Adipocyte (in vitro differentiated cells): ENCODE measurements at places on chromosomes 4 and X.

GRCh38 chr4:127049526-127049925, 583.2 kb upstream of the INTU start:
- peak; percentile 30 for DNase-seq

DNA sequence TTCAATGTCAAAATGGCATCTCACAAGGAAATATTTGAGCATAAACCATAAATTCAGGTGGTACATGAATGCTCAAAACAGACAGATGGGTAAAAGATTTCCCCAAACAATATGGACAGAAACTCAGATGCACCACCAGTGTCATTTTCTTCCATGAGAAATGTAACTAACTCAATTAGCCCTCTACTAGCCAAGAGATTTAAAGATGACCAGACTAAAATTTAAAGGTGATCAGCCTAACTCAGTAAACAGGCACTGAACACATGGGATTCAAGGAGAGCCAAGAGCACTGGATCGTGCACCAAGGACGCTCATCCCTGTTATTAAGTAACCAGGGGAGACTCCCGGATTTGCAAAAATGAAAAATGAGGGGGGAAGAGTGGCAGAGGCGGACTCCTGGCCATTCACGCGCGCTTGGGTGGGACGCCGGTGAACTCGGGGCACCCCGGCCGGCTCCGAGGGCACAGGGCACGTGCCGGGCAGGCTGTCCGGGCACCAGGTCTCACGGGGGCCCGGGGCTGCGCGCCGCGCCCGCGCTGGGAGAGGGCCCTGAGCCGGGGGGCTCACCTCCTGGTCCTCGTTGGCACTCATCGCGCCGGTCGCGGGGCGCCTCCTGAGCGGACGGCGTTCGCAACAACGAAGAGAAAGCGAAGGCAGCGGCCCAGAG, 490 bp downstream of the RWDD4 start:
- DNase-seq, result peak; percentile 55

DNA sequence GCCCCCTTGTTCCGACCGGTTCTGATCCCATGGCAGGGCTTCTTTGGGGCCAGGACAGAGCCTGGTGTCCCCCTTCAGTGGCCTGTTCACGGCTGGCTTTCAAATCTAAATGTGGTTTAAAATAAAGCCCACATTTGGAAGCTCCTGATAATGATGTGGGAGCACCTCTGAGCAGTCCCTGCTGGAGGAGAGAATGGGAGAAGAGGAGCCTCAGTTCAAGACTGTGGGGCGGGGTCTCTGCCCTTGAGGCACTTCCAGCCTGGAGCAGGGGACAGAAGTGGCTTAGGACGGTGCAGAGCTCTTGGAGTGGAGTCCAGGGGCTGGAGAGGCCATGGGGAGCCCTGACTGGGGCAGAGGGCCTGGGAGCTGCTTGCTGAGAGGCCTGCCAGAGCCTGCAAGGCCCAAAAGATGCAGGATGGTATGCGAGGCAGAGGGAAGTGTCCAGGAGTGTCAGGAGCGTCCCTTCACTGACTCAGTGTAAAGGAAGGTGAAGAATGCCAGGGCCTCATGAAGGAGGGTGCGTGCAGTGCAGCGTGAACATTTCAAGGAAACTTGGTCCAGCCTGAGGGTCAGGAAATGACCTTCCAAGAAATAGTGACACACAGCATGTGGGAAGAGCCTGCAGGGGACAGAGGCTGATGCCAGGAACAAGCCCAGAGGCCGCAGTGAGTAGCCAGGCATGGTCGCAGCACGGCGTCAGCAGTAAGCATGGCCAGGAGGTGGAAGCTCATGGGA, 21.1 kb upstream of the TADA2B start:
- DNase-seq, result peak; percentile 86

GRCh38 chrX:115402299-115402698, 112.8 kb downstream of the LUZP4 start:
- no peak for DNase-seq

- DNase-seq, result no peak
Measured at GRCh38 chr4:25638806-25639205, 16.8 kb upstream of the SLC34A2 start.

DNA sequence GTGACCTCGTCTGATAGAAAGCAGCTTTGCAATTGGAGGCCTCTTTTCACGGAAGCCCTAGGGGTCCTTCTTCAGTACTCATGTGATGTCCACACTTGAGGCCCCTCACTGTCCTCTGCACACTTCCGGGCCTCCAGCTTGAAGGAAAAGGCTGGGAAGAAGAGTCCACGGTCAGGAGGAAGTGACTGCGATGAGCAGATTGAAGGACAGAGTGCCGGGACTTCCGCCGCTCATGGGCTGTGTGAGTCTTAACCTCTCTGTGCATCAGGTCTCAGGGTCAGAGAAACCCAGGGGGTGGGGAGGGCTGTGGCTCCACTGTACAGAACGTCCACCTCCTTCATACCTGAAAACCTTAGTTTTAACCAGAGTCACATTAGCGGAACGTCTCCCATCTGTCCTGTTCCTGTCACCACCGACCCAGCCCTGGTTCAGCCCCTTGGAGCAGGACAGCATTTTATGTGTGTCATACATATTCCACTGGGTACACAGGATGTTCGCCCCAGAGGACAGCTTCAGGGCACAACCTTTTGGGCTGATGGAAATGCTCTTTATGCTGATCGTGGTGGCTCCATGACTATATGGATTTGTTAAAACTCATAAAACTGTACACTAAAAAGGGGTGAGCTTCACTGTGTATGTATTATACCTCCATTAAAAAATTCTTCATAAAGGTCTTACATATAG, 51.0 kb upstream of the SORCS2 start:
- DNase-seq, result no peak

GRCh38 chrX:15605226-15605625, 4.5 kb upstream of the ACE2 start:
- DNase-seq, result no peak

GRCh38 chr4:40412866-40413795, 78.0 kb downstream of the CHRNA9 start:
- no peak for DNase-seq

DNA sequence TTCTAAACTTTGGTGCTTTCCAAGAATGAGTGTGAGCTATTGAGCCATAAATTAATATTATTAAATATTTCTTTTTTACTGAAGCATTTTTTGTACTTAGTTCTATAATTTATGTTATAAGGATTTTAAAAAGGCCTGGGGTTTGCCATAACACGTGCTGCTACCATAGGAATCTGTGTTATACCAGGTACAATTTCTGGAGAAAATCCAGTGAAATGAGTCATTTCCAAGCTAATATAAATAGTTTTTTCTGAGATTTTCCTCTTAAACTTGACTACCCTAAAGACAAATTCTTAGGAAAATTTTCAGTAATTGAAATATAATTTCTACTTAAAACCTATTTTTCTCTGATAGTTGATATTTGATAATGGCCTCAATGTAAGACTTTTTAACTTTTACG, 130.8 kb downstream of the TLL1 start:
- no peak for DNase-seq

- no peak for DNase-seq
Measured at GRCh38 chr4:21544955-21545354, 403.6 kb downstream of the KCNIP4 start.

- peak; percentile 52 for DNase-seq
Measured at GRCh38 chrX:121579016-121579760, 531.8 kb downstream of the GLUD2 start.

- DNase-seq, result no peak
Measured at GRCh38 chrX:31832263-31832662, 760.4 kb upstream of the FTHL17 start.

GRCh38 chr4:57443308-57443707, 333.1 kb upstream of the IGFBP7 start:
- DNase-seq, result no peak

GRCh38 chr4:47519239-47519883, 34.3 kb downstream of the ATP10D start:
- DNase-seq, result no peak

DNA sequence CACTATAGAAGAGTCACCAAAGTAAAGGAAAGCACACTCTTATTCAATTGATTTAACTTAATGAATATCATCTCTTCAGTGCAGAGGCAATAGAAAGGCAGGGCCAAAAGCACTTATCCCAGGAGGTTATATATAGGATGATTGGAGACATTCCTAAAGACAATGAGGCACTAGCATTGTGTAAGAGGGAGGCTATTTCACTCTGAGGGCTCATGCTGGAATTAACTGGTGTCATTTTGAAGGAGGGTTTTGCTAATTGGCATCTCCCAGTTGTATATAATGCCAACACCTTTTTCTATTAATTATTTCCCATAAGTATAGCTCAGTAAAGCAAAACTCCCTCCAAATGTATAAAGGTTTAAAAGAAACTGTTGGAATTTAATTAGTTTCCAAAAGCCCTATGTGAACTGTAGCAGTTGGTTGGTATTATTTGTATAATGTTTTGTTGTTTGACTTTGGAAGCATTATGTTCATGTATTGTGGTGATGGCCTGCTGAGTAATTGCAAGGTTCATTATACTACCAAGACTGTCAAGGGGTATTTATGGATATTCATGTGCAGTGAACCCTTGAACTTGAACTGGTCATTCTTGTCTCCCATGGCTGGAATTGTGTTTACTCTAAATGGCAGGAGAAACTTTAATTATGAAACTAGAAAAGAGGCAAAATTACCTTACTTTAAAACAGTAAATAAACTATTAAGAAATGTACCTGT, 270.3 kb downstream of the BMPR1B start:
- DNase-seq, result no peak

- DNase-seq, result no peak
Measured at GRCh38 chr4:7344636-7345155, 90.0 kb downstream of the PSAPL1 start.

GRCh38 chr4:74873545-74874301, 59.2 kb upstream of the PARM1 start:
- DNase-seq, result peak; percentile 47

- DNase-seq, result peak; percentile 95
Measured at GRCh38 chr4:38675146-38676121, 11.4 kb downstream of the KLF3 start.

DNA sequence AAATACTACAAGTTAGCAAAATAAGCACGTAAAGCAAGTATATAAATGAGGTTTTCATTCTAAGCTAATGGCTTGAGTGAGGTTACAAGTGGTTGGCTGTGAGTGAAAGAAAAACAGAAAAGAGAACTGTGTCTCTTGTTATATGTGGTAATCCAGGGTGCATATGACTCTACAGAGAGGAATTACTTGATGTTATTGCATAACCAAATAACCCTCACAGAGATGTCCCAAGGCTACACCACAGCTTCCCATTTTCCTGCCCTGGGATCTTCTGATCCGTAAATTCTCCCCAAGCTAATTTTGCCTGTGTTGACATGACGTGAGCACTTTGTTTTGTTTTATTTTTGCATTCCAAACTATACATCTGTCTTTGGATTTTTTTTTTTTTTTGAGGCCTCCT, 470.0 kb upstream of the INTU start:
- DNase-seq, result peak; percentile 94

- no peak for DNase-seq
Measured at GRCh38 chr4:107894138-107894603, 37.2 kb upstream of the CYP2U1 start.

- no peak for DNase-seq
Measured at GRCh38 chrX:123399709-123400108, 215.6 kb downstream of the GRIA3 start.

- DNase-seq, result no peak
Measured at GRCh38 chr4:7938266-7938608, 1.4 kb downstream of the AFAP1 start.
